Right renal cortex interstitium (tissue), 3 donors: ENCODE measurements at places on chromosomes 7 and 10.

DNA sequence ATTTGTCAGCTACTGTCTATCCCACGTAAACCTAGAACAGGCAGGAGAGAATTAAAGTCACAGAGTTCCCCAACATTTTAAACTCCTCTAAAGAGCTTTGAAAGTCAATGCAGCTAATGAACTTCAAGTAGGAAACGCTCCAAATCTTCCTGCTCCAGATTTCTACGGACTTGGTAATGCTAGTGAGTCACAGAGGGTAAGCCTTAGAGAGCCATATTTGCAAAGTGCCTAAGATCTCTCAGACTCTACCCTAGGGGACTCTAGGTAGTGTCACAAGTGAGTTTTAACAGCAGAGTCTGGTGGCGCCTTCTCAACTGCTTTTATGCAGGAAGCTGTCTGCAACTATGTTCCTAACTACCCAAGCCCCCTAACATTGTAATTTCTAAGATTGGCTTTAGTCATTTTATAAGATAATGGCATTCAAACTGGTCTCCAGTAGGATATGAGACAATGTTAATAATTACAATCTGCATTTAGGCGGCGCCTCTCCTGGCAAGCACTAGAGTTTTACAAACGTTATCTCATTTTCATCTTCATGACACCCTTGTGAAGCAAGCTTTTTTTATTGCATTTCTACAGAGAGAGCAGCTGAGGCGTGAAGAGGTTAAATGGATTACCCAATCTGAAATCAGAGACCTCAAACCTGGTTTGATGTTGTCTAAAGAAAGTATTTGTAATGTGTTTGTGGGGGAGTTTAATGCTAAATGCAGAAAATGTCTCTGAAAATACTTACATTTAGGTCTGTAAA lies 22.0 kb upstream of the FZD1 start:
- no peak for DNase-seq

DNA sequence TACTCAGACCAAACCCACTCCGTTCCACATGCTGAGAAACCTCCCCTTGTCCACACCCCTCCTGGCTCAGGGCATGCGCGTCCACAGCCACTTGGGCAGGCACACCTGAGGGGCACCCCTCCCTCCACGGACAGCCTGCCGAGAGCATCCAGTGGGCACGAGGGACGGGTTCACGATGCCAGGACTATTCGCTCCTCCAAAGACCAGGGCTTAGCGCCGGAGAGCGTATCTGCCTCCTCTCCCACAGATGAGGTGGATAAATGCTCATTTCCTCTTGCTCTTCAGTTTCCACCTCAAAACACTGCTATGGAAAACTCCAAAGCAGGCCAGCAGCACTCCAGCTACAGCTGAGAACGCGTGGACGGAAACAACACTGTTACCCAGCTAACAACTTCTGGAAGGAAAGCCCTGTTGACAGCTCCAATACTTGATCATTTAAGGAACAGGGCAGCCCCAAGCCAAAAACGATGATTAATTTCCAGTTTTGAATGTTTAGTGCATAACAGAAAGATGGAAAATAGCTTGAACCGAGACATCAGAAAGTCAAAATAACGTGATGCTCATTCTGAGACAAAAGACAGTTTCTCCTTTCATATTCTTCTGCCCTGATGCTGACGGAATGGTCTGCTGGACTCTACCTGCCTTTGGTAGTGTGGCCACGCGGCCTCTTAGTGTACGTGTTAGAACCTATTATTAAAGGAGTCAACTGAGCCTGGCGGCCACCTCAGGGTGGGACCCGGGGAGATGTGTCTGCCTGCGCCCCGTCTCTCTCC lies 204.7 kb downstream of the DNAJB6 start:
- DNase-seq: no peak

- DNase-seq: no peak
Observed at GRCh38 chr10:115026056-115026745, 67.0 kb upstream of the ATRNL1 start.

GRCh38 chr7:77244222-77244934 lies 44.8 kb upstream of the FGL2 start:
- DNase-seq: no peak
